ENCODE measurements at places on chromosomes 5 and 9.

DNA sequence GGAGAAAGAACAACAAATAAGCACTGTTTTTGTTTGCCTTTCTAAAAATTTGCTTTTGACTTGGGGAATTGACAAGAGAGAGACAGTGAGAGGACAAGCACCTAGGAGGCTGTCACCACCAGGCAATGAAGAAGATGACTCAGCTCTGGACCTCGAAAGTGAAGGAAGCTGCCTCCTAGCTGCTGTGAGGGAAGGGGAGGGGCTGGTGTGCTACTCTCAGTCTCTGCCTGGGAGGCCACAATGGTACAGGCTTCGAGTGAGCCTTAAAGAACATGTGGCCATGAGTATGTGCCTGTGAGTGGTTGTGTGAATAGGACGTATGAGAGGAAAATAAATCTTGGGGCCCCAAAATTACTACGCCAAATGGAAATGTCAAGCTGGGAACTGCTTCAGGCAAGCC, 7.1 kb upstream of the PLK2 start:
- DNase-seq = peak; percentile 49

DNA sequence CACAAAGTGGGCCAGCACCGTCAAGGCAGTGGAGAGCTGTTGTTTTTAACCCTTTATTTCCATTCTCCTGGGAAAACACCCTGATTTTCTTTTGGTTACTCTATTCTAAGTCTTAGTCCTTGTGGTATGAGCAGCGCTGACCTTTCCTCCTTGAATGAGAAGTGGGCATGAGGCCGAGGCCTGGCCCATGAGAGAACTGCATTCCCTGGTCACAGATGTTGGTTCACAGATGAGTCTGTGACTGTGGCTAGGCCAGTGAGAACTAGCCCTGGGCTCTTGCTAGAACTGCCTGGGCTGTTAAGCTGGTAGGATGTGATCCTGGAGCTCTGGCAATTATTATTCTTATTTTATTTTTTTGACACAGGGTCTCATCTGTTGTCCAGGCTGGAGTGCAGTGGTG, 71.7 kb upstream of the KLF9 start:
- DNase-seq = no peak

GRCh38 chr9:99824378-99825171, 2.9 kb downstream of the NR4A3 start:
- peak; percentile 61 for DNase-seq

GRCh38 chr5:25094219-25094618, 449.4 kb upstream of the CDH10 start:
- no peak for DNase-seq

GRCh38 chr5:162882629-162883028, 554.8 kb upstream of the CCNG1 start:
- DNase-seq = no peak

DNA sequence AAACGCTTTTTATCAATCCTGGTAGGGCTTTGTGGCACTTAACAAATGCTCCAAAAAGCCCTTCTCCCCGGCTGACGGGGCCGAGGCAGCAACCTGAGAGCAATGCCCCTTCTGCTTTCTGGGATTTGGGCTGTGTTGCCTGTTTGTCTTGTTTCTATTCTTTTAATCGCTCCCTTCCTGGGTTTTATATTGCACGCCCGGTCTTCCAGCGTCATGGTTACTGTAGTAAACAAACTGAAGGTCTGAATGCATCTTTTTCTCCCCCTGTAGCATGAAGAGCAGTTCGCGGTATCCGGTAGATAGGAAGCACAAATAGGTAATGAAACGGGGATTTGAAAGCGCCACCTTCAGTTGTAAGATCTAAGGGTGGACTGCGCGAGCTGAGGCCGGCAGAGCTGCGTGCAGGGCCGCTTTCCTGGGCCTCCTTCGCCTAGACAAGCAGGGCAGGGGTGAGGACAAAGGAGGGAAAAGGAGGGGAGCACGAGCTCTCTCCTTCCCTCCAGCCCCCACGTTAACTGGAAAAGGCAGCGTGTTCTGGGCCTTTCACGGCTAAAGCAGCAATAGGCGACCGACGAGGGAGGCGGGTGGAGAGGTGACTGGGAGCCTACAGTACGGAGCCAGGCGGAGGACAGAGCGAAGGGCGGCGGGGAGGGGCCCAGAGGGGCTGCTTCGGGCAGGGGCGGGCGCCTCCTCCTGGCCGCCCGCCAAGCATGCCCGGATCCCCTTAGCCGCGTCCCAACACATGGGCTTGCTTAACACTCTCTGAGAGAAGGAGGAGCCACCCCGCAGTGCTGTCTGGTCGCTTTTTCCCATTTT, 49.3 kb upstream of the ZNF366 start:
- peak; percentile 63 for DNase-seq

GRCh38 chr5:17766031-17766430, 131.8 kb downstream of the TAF11L14 start:
- DNase-seq = no peak

GRCh38 chr5:88876714-88877113, 6.3 kb downstream of the MEF2C start:
- no peak for DNase-seq

- DNase-seq = peak; percentile 57
Measured at GRCh38 chr9:89604729-89605464, at the start of gene GADD45G. TSS of gene GADD45G (plus strand) at chr9:89605012. CDS start at chr9:89605122, 110 bp downstream.

DNA sequence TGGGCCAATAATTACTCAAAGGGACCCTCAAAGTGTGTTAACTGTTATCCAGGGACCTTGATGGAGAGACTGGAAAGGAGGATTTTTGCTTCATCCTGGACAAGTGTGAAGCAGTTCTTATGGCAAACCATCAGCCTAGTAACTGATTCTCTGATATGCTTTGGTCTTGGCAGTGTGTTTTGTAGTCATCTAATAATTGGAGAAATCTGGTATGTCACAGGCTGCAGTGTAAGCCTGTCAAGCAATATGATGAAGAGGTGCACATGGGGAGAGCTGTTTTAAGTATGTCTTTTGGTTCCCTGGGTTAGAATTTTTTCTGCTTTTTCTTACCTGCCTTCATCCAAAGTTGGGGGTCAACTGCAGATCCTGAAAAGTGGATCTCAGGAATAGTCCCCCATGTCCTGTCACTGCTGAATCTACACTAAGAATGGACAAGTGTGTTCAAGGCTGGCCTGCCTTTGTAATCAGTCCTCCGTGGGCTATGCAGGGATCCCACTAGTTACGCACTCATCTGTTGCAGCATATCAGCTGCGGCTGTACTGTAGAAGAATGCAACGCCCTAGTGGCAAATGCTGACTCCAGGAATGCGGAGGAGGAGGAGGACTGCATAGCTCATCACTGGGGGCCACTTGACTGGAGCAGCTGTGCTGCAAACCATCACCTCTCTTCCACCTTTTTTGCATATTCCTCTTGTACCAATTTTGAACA, 1.9 kb downstream of the SPTAN1 start:
- peak; percentile 85 for DNase-seq

GRCh38 chr9:405341-405740, 190.7 kb downstream of the DOCK8 start:
- no peak for DNase-seq

DNA sequence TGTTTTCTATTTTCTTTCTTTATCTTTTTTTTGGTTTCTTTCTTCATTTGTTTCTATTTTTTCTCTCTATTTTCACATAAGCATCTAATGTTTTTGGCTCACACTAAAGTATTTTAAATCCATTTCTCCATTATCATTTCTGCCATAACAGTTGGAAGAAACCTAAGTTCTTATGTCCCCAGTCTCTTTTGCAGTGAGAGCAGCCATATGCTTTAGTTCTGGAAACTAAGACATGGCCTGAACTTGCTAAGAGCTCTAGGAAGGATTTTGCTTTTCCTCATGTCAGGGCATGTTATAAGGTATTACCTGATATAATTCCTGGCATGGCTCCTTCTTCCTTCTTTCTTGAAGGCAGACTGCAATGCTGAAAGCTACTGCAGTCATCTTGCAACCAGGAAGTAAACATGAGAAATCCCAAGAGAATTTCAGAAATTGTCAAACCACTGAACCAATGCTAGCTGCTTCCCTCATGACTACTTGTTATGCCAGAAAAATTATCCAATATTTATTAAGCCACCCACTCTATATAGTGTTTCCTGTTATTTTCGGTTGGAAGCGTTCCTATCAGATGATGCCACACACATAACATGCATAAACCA, 171.1 kb downstream of the TAF11L14 start:
- no peak for DNase-seq

- DNase-seq = peak; percentile 76
Measured at GRCh38 chr5:77143998-77144836, 57.1 kb upstream of the ZBED3 start.

GRCh38 chr9:1085086-1085485, 34.9 kb downstream of the DMRT2 start:
- no peak for DNase-seq

- no peak for DNase-seq
Measured at GRCh38 chr5:69493396-69494133, 975 bp downstream of the OCLN start.

DNA sequence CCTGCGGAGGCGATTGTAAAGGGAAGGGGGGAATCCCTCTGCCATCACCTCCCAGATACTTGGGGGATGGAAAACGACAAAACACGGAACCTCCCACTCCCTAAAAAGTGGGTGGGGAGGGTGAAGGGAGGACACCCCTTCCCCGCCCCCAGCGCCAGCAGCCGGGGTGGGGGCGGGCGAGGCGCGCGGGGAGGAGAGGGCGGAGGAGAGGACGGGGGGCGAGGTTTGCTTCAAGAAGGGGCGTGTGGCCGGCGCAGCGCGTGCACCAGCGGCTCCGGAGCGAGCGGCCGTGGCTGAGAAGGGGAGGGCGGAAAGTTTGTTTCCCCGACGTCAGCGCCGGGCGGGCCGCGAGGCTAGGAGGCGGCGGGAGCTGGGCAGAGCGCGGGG, at the start of gene PRRX2:
TSS of gene PRRX2 (plus strand) at position 259 of the 387 bp plus-strand sequence. CDS start 221 bp downstream, outside the sequence.
- peak; percentile 87 for DNase-seq

GRCh38 chr5:55188656-55189540, 15.9 kb upstream of the CDC20B start:
- DNase-seq = no peak

DNA sequence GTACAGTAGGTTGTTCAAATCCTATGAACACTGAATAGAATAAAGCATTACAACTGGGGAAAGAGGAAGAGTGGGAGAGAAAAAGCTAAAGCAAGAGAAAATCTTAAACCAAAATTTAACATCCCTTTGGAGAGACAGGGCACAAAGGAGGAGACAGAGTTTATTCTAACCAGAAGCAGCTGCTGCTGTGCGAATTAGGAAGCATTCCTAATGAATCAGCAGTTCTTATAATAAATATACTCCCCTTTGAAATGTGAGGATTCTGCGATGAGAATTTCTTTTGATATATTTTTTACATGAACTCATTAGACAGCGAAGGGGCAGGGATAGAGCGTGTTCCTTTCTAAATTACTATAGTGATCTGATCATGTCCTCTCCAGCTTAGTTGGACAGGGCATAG, 233.4 kb downstream of the DENND1A start:
- DNase-seq = peak; percentile 27

DNA sequence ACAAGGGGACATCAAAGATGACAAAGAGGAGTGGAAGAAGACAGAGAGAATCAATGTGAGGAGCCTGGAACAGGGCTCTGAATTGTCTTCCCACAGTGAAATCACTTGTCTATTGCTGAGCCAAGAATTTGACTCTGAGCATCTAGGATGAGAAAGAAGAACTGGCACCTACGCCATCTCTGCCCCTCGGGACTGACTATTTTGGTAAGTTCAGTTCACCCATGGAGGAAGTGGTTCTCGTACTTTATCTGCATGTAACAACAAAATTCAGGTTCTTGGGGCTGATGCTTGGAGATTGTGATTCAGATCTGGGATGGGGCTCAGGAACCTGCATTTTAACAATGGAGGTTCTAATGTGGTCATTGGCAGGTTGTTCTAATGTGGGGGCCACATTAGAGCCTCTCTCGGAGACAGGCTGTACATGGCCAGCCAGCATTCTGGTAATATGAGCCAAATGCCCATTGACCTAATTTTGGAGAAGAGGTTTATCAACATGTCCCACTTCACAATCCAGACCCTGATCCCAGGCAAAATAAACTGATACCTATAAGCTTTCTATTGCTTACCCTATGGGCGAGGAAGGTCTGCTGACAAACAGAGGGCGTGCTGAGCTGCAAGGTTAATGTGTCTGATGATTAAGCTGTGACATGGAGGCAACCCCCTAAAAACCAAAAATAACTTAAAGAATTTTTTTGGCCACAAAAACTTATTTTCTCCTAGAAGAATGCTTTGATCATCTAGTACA, 2.7 kb upstream of the IL12B start:
- no peak for DNase-seq

- DNase-seq = no peak
Measured at GRCh38 chr5:88556406-88556805, 287.8 kb upstream of the TMEM161B start.

DNA sequence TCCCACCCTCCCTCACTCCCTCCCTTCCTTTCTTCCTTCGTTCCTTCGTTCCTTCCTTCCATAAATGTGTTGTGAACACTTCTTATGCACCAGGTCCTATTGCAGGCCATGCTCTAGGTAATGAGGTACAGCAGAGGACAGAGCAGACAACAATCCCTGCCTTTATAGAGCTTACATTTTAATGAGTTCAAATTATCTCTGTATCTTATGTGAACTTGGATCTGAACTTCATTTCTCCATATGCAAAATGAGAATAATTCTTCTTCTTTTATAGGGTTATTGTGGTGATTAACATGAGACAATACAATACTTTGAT, 37.2 kb downstream of the SLC27A6 start:
- no peak for DNase-seq

GRCh38 chr9:16075696-16076095, 522.9 kb downstream of the CCDC171 start:
- DNase-seq = no peak

DNA sequence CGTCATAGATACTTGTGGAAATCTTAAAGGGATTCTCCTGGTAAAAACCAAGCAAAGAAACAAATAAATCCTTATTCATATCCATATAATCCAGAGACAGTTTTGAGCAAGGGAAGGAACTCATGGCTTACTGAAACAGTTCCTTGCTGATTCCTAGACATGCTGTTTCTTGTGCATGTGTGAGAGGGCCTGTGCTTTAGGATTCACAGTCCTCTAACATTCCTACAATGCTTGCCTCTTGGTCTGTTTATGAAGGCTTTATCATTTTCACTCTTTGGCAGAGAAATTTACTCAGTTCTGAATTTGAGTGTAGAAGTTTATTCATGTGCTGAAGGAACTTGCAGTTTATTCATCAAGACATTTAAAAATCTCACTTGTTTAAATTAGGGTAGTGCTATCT, 123.4 kb downstream of the RPS23 start:
- DNase-seq = no peak

- DNase-seq = no peak
Measured at GRCh38 chr5:165263536-165263935, 1758.1 kb downstream of the MAT2B start.

DNA sequence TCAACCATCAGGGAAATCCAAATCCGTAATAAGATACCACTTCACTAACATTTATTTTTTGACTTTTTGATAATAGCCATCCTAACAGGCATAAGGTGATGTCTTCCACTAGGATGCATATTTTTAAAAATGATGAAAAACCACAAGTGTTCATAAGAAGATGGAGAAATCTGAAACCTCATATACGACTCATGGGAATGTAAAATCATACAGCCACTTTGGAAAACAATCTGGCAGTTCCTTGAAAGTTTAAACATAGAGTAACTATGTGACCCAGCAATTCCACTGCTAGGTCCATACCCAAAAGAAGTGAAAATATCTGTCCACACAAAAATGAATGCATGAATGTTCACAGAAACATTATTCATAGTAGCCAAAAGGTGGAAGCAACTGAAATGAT, 431.0 kb downstream of the ENC1 start:
- DNase-seq = no peak
